ENCODE measurements at places on chromosomes 12 and 14.

DNA sequence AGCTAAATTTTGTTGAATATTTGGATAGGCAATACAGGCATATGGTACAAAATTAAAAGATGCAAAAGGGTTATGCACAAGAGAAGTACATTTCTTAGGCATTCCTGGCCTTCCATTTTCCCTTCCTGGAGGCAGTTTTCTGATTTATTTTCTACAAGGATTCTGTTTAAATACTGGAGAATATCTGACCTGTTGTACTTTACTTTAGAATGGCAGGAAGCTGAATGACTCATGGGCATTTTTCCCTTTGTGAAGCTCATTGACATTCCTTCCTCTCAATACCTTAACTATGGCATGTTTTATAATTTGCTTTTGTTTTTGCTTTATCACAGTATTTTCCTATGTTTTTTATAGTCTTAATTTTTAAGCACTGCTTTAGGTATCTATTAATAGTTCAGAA lies 62.7 kb downstream of the RCOR1 start:
- DNase-seq: no peak

- no peak for DNase-seq
Observed at GRCh38 chr12:22938323-22938722, 313.4 kb downstream of the ETNK1 start.

DNA sequence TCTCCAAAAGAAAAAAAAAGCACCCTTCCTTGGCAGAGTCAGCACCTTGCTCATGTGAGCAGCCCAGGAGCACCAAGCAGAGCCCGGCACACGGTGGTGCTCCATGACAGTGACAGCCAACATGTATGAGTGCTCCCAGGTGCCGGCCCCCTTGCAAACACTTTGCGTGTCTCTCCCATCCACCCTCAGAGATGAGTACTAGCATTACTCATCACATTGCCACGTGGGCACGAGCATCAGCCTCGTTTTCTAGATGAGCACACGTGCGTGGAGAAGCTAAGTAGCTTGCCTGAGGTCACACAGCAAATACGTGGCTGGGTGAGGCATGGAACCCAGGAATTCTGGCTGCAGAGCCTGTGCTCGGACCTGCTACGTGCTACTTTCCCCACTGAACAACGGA lies 177.9 kb upstream of the PRMT8 start:
- DNase-seq: no peak

DNA sequence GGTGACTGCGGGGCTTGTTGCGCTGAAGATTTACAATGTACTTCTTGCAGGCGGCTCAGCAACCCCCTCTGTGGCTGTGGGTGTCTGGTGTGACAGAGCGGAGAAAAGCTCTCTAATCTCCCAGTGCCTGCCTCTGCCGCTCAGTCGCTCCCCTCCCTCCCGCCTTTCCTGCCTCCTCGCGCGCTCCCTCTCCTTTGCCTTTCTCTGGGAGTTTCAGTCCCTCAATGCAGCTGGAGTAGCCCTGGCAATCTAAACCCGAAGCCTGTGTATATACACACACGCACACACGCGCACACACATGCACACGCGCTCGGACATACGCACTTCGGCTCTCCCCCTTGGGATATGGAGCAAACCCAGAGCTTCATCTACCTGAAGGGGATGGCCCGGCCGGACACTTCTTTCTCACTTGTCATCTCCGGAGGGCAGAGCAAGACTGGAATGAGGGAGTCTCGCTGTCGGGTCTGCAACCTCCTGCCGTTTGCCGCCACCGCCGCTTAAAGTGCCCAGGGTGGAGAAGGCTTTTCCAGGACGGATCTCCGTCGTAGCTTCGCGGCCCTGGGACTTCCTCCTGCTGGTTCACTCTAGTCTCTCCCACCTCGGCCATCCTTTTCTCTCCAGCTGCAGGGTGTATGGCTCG lies 599 bp upstream of the TRHDE start:
- peak; percentile 24 for DNase-seq

DNA sequence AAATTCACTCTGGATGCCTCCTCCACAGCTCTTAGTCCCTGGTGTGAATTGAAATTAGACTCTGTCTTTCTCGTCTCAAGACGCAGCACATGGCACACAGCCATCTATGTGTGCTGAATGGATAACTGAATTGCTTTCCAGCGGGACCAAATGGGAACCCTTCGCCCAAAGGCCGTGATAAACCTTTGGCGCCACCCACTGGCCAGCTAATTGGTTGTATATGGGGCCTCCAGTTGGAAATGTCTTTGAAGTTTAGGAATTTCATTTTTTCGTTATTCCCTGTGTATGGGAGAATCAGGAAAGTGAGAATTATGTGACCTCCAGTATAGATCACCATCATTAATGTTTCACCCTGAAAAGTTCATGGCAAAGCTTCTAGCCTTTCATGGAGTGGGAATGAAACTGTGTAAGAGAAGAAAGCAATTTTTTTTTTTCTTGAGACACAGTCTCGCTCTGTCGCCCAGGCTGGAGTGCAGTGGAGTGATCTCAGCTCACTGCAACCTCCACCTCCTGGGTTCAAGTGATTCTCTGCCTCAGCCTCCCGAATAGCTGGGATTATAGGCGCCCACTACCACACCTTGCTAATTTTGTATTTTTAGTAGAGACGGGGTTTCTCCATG lies 9.8 kb upstream of the HSP90AA1 start:
- DNase-seq: peak; percentile 62

DNA sequence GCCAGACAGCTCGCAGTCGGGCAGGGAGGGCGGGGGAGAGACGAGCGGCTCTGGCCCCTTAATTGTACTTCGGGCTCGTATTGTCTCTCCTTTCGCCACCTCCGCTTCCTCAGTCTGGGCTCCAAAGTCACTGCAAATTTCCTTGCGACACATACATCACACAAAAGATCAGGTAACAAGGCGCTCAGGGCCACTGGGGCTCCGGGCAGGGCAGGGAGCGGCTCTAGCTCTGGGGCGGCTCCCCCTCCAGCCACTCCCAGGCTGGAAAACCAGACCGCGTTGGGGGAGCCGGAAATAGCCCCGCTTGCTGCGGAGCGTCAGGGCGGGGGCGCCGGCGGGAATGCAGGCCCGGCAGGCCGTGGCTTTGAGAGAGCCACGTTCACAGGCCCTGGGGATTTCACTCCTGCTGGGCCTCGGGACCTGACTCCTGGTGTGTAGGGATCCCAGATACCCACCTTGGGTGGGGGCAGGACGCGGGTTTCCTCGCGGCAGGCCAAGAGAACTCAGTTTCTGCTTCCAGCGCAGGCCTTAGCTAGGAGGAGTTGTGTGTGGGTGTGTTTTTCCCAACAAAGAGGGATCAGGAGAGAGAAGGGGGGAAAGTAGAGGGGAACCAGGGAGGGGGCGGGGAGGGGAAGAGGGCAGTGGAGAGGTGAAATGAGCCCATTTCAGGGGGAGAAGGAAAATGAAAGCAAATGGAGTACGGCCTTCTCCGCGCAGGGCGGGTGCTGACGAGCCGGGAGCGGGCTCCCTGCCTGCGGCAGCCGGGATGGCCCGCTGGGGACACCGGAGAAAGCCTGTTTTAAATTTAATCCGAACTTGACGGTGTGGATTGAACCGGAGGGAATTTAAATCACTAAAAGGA lies 4.4 kb upstream of the HOXC9 start:
- DNase-seq: no peak

- DNase-seq: no peak
Observed at GRCh38 chr14:89041257-89041582, 216.8 kb downstream of the TTC8 start.

- no peak for DNase-seq
Observed at GRCh38 chr12:68163560-68164081, 4.1 kb upstream of the IFNG start.

- DNase-seq: no peak
Observed at GRCh38 chr12:88896958-88897357, 316.7 kb upstream of the KITLG start.

DNA sequence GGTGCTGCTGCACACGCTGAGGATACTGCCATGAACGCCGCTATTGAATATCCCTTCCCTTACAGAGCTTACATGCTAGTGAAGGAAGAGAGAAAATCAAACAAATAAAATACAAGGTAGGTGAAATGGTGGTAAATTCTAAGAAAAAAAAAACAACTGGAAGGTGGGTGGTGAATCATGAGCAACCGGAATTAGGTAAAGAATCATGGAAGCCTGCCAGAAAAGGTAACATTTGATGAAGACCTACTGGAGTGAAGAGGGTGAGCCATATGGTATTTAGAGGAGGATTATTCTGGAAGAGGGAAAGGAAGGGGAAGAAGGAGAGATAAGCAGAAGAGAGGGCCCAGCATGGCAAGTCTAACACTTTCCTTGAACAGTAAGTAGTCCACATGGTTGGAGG lies 76.1 kb downstream of the LRIG3 start:
- DNase-seq: no peak

DNA sequence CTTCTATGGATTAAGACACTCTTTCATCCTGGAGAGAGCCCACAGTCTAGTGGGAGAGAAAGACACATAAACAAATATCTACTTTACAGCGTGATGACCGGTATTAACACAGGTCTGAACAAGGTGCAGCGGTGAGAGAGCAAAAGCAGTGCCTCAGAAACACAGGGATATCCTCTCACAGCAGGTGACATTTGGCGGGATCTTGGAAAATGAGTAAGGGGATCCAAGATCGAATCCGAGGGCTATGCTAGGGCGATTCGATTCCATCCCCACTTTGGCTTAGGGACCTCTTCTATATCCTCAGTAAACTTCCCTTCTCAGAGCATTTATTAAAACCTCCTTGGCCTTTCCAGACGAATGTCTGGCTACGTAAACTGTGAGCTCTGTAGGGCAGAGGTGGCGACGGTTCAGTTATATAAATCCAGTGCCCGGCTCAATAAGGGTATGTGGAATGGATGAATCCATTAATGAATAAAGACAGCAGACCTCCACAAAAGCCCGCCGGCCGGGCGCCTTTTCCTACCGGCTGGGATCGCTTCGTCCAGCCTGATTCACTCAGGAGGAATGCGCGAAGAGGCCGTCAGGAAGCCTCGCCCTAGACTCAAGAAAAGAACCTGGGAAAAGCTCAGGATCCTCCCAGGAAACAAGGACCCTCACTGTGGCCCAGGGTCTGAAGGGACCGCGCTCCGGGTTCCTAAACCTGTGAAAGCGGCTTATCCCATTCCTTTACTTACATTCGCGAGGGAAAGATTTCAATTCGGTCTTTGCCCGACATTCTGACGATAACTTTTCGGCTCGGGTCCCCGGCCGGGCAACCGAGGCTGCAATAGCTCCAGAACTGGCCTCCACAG lies 455 bp downstream of the ATP6V1D start:
- no peak for DNase-seq

DNA sequence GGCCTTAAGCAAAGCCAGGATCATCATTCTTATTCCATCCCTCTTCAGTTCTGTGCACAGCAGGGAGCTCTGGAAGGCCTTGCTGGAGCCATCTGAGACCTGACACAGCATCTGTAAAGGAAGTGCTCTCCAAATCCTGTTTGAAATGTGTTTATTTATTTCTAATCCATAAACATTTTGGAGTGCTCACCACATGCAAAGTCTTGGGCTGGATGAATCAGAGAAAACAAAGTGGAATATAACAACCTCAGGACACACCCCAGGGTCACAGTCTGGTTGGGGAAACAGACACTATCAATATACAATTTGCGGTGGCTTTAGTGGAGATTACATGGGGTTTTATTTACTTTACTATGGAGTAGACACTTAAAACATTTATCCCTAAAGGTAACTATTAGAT lies 54.3 kb downstream of the BMP4 start:
- no peak for DNase-seq

GRCh38 chr12:12518919-12519318 lies 43.7 kb downstream of the DUSP16 start:
- no peak for DNase-seq

GRCh38 chr12:107400686-107401447 lies 284.7 kb upstream of the PWP1 start:
- no peak for DNase-seq

GRCh38 chr12:118055144-118055557 lies 5.8 kb downstream of the WSB2 start:
- DNase-seq: peak; percentile 62

DNA sequence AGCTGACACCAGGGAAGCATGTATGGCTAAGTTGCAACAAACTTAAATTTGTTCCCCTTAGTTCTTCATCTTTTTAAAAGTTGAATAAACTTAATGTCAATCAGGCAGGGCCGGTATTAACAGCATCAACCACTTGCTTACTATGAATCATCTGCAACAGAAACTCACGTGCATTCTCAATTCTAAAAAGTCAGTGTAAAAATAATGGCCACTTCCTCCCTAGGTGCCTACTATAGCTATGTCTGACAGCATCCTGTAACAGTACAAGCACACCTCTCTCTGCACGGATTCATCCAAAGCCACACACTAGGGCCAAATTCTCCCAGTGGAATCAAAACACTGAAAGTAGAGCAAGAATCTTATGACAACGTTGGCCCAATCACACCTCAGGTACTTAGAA lies 48.6 kb downstream of the PPP1R36 start:
- peak; percentile 24 for DNase-seq

DNA sequence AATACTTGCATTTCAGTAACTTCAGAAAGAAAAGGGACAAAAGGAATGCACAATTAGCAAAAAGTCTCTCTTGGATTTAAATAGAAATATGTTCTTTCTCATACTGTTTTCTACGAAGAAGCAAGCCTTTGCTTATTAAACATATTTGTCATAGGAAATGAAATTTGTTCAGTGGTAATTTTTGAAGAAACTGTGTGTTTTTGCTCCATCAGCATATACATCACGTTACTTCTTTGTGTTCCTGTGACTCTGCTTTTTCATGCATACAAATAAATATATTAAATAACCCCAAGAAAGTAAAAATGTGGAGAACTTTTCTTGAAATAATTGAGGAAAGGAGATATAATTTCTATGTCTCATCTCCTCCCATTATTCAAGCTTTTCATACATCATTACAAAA lies 39.7 kb downstream of the CD163L1 start:
- DNase-seq: no peak

DNA sequence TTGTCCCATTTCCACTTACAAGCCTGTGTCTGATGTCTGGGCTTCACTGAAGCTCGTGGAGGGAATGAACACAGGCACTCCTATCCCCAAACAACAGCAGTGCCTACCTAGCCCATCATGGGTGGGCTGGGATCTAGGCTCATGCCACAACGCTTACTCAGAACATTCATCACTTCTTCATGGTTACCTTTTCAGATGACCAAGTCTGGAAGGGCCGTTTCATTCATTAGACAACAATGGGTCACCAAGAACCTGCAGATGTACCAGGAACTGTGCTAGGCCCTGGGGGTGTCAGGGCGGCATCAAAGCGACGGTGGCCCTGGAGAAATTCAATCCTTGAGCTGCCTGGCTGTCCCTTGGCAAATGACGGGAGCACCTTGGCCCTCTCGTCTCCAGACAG lies 64.9 kb upstream of the FZD10 start:
- DNase-seq: no peak

- DNase-seq: no peak
Observed at GRCh38 chr12:11886339-11886738, 184.4 kb upstream of the BCL2L14 start.

- no peak for DNase-seq
Observed at GRCh38 chr14:22839159-22839779, 2.9 kb downstream of the MMP14 start.

All from GM20000 (cell line).